ENCODE measurements at places on chromosomes 4 and X.
A peak's percentile ranks its signal among the peaks of the same experiment; 100 is the strongest.

GRCh38 chrX:42900947-42901346, 123.0 kb upstream of the PPP1R2C start:
- no peak for DNase-seq

DNA sequence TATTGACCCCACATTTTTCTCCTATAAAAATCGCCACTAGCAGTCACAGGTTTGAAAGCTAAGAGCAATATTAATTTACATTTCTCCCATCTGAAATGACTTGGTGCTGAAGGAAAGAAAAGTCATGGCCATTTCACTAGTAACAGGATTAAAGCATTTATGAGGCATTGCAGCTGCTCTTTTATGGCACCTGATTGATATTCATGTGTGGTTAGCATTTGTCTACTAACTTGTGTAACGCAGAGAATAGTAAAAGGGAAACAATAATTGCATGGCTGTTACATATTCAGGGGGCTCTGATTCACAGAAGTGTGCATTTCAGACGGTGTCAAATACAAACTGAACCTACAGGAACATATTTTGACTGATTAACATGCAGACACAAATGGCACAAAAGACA, 5.2 kb downstream of the PCDH19 start:
- DNase-seq: no peak

GRCh38 chrX:151753313-151754046, 18.9 kb downstream of the CNGA2 start:
- peak; percentile 36 for DNase-seq

GRCh38 chr4:44535981-44536380, 87.4 kb upstream of the KCTD8 start:
- no peak for DNase-seq

DNA sequence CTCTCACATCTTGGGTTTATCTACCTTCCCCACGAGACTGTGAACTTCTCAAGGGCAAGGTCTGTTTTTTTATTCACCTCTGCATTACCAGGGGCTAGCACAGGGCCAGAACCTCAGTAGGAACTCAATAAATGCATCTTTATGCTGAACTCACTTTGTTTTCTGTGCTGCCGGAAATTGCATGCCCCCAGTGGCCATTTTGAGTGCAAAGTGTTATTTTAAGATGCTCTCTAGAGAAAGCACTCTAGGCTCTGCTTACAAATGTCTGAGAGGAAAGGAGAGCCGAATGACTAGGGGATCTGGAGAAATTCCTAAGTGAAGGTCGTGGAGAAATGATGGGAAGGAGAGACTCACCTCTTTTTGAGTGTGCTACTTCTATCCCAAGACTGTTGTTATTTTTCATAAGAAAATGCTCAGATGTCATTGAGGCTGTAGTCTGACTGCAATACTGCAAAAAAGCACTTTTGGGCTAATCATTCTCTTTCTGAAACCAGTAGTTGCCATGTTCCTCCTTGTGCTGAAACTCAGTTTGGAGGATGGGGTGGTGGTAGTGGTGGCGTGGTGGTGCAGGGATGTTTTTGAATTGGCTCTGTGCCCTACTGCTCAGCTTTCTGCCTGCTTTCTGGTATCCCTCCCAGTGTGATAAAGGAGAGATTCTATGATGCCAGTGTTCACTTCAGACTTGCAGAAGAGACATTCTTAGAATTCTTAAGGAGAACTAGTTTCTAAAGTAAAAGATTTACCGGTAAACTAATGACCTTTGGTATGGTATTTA, 41.3 kb downstream of the DOCK11 start:
- DNase-seq: no peak

GRCh38 chrX:106649523-106650428, 38.0 kb downstream of the RADX start:
- DNase-seq: no peak

DNA sequence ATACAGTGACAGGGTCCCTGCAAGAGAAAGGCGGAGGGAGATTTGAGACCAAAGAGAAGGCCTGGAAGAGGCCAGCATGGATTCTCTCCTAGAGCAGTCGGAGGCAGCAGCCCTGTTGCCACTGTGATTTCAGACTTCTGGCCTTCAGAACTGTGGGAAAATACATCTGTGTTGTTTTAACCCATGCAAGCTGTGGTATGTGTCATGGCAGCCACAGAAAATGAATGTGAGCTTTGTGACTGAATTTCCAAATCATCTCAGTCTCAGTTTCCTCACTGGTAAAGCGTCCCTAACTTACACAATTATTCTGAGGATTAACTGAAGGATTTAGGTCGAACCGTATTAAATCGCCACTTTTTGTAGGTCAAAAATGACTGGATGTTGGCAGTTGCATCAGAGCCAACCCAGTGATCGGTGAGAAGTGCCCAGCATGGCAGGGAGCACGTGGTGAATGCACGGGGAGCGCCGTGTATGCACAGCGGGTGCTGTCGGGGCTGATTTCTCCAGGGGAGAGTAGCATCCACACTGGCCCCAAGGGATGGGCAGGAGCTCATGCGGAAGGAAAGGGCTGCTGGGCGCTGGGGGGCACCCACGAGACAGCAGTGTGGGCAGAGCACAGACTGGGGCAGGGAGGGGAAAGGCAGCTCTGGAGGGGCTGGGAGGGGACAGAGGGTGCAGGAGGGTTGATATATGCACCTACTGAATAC, 23.8 kb upstream of the NSG1 start:
- DNase-seq: no peak

GRCh38 chr4:7134737-7135388, 57.5 kb upstream of the SORCS2 start:
- DNase-seq: no peak

DNA sequence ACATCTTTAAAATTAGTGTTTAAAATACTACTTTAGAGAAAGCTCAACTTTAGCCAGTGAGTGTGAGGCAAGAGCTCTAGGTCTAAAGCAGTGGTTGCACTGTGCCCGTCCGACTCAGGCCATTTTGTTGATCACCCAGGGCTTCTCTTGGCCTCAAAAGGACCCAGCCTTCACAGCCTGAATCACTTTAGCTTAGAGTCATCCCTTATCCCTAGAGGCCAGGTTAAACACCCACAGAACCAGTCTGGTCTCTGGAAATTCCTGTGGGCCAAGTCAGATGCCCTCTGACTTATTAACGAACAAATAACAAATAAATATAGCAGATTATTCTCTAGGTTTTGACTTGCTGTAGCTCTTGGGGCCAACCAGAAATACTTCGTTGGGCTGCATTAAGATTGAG, 102.3 kb downstream of the WWC2 start:
- DNase-seq: no peak

DNA sequence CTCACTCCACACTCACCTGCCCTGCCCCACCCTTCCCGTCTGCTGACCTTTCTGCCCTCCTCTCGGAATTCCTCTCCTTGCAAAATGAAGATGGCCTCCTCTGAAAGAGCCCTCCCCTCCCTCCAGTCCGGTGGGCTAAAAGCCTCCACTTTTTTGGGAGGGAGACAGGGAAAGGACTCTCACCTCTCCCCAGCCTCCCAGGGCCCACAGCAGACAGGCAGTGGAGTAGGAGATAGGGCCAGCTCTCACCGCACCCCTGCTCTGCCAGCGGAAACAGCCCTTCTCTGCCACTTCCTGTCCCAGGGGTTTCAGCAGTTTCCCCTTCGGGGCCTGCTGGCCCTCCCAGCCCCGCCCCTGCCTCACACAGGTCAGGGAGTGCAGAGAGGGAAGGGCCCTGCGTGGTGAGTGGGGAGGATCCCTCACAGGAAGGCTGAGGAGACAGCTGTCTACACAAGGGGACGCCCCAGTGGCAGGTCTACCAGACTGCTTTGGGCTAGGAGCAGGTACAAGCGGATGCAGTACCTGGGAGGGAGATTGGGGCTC, 18.2 kb downstream of the ELF4 start:
- no peak for DNase-seq

GRCh38 chr4:47692691-47693090, 145.2 kb downstream of the CORIN start:
- DNase-seq: no peak

DNA sequence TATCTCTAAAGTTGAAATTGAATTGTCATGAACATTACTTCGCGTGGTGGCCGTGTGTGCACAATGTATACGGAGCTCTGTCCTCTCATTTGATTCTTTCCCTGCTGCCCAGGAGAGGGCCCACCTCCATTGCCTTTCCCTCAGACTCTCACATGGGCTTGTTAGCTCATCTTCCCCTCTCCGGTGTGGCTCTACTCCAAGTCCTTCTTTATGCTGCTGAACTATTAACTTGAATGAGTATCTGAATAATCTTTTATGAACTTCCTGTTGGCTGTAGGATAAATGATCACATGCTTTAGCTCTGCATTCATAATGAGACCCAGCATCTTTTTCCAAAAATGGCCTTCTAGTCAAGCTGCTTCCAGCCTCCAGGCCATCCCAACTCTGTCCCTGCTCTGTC, 68.8 kb upstream of the CLNK start:
- no peak for DNase-seq

DNA sequence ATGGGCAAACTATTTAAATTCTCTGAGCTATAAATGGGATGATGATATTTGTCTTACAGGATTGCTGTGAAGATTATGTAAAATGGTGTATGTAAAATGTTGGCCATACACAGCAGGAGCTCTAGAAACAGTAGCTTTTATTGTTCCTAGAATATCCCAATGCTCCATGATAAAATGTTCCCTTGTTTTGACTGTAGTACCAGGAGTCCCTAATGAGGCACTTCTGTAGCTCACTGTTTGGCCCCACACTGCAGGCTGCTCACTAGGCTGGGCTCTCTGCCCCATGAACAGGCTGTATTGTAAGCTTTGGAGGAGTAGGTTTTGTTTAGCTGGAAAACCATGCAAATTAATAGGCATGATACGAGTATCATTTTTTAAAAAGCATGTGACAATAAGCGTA, 3.3 kb upstream of the FGA start:
- DNase-seq: no peak

- DNase-seq: no peak
Measured at GRCh38 chrX:48741834-48742233, 19.7 kb upstream of the GLOD5 start.

DNA sequence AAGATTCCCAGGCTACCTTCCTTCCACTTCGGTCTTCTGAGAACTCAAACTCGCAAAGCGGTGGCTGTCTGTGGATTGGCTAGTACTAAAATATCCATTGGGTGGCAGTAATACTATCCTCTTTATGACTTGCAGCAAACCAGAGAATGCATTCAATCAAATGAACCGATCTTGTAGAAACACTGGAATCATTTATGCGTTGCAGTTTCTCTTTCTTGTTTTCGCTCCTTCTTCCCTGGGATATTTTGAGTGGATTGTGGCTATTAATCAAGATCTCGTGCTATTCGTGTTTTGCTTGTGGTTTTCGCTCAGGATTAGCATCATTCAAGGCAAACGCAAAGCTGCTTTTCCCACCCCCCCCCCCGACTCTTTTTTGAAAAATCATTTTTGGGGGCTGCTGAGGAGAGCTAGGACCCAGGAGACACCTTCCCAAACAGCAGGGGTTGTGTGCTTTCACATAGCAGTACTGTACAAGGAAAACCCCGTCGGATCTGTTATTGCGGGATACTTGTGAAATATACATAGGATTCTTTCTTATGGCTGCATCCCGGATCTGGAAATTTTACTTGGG, at the start of gene IL1RAPL1:
TSS of gene IL1RAPL1 (plus strand) at position 466 of the 571 bp plus-strand sequence.
- DNase-seq: no peak

DNA sequence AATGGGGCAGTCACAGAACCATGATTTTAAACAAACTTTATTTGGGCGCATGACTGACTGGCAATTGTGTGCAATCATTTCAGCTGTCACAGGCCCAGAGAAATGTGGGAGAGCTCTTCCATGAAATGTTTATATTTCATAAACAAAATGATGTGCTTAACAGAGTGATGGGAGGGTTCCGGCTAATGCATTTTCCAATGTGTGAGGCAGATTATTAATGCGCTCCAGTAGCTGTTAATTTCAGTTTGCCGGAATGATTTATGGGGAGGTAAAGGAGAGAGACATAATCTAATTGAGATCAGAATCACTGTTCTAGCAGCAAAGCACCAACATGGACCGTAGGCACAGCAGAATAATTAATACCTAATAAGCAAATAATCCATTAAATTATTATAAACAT, 55.6 kb downstream of the NKX6-1 start:
- DNase-seq: no peak

DNA sequence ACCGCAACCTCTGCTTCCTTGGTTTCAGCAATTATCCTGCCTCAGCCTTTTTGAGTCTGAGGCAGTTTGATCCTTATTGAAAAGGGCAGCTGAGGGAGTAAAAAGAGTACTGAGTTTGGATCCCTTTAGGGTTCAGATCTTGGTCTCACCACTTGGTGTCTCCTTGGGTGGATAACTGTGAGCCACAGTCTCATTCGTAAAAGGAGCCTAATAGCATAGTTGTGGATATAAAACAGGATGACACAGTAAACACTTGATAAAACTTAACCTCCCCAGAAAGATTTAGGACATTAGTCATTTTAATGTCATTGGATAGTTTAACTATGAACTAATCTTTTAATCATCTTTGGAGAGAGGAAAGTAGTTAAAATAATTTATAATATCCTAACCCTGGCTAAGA, 173.0 kb downstream of the ANK2 start:
- no peak for DNase-seq

- no peak for DNase-seq
Measured at GRCh38 chr4:56370377-56370776, 16.9 kb downstream of the AASDH start.

GRCh38 chr4:142566243-142566642, 279.9 kb downstream of the INPP4B start:
- DNase-seq: no peak

DNA sequence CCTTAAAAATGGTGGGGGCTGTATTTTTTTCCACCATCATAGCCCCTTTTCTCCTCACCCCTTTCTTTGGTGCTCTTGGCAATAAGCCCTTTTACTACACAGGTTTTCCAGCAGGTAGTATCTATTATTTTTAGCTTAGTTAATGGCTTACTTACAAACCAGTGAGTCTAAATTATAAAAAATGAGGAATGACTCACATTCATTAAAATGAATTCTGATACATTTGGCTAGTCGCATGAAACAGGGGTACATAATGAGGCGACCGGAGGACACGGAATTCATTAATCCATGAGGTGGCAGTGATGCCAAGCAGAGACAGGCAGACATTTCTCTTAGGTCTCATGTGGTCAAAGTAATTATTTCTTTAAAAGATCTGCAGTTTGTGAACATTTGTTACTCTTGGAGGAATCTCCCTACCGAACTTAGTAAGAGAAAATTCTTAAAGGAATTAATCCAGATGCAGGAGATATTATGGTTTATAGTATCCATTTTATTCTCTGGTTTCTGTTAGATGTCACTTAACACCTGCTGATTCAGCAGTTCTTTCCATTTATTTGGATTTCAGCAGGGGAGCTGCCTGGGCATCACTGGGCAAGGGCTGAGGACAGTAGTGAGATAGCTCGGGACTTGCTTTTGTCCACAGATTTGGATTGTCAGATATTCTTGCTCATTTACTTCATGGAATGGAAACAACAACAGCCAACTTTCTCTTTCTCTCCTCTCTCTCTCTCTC, 575.0 kb upstream of the NR3C2 start:
- DNase-seq: no peak
